Uterus (tissue), 4 donors: ENCODE measurements at places on chromosomes 6 and 20.

DNA sequence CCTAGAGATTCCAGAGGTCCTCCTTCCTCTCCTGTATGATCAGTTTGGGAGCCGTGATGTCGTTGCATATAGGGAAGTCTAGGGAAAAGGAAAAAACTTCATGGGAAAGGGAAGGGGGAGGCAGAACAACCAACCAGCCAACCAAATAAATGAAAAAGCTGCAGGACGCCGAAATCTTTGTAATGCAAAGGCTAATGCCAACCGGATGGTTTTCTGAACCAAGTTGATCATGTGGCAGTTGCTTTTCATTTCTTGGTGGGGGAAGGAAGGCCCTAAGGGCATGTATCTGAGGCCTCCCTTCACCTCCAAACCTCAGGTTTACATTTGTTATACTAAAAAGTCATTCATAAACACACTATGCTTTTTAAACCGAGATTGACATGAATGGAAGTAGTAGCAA lies 167.2 kb downstream of the ARID1B start:
- no peak for DNase-seq

DNA sequence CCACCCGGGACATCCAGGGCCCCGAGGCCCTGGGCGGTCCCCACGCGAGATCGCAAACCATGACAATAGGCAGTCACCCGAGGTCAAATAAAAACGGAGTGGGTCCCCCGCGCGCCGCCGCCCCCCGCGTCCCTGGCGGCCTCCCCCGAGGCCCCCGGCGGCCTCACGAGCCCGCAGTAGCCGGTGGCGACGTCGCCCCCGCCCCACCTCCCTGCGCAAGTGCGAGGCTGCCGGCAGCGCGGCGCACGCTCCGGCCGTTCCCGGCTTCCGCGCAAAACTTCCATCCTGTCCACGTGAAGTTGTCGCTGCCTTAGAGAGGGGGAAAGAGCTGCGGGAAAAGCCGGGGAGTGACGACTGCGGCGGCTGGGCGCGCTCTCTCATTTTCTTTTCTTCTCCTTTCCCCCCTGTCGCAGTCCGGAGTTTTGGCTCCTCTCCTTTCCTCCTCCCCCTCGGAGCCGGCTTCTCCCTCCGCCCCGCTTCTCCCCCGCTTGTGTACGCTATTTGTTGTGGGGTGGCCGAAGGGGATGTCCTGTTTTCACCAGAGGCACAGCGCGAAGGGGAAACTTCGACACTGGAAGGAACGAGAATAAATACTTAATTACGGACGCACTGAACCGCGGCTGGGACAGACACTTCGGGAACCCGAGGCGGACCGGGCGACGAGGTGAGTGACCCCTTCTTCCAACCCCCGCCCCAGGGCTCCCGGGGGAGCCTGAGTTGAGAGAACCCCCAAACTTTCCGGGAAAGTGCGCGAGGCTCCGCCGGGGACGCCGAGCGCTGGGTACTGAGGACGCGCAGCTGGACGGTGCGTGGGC lies at the start of gene EYA4:
Gene EYA4, plus strand, starts transcription at position 272 of the 815 bp plus-strand sequence. CDS start 33,424 bp downstream, outside the sequence.
- DNase-seq = no peak

DNA sequence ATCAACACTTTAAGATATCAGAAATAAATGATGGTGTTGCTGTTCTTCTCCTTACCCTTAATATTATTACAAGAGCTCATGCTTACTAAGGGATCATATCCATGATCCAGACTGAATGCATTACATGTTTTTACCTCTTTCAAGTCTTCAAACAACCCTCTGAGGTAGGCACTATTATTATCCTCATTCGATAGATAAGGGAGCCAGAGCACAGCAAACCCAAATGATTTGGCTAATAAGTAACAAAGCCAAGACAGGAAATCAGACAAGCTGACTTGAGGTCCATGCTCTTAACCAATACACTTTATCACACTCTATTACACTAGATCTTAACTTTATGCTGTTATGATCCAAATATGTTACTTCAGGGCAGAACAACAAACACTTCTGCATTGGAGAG lies 145.9 kb downstream of the RALGAPA2 start:
- DNase-seq = no peak

GRCh38 chr6:33851959-33852358 lies 48.2 kb upstream of the MLN start:
- DNase-seq = no peak

GRCh38 chr6:81767163-81767891 lies 14.8 kb upstream of the TENT5A start:
- DNase-seq = no peak

DNA sequence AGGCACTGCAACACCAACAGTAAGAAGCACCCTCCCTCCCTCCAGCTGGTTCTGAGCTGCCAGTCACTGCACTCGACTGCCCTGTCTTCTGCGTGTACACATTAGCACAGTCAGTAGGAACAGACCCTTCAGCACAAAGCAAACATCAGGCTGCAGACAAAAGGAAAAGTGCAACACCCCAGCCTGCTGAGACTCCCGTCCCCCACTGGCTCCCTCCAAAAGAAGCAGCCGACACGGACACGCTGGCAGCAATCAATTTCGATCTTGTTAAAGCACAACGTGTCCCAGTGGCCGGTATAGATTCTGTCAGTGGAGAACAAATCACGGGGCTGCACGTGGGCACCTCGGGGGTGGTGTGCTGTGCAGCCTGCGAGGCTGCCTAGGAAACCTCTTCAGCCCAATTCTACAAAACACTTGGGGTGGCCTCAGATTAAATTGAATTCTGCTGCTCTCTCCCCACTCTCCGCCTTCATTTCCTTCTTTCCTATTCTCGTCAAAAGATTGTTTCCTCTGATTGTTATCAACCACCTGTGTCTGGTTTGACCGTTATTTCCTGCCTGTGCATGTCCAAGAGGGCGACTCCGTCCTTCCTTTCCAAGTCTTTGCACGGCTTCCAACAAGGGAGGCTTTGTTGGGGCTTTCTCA lies 38.7 kb downstream of the TRAF3IP2 start:
- no peak for DNase-seq

DNA sequence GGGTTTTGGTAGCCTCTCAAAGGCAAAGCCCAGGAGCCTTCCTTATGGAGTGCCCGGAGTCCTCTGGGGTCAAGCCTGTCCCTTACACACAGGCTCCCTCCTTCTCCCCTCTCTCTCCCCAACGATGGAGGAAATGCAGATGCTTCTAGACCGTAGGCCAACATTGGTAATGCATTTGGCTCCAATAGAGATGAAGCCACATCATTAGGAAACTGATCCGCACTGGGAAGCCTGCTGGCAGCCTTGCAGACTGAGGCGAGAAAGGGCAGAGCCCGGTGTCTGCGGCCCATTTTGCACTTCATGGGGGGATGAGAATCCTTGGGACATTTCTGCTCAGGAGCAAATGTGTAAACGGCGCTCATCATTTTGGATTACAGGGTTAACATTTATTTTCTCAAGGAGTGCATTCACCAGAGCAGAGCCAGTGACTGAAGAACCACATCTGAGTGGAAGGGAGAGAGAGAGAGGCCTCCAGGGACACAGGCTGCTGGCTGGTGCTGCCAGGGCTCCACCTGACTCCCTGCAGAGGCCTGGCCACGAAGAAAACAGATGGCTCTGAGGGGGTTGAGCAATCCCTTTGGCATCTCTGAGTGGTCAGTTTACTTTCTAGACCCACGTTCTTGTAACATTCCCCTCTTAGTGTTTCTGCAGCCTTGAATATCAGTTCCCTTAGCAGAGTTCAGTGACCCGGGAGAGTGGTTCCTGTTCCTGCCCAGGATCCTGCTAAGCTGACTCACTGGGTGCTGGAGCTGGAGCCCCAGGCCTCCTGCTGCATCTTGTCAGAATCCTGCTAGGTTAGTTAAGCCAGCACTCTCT lies 4.4 kb upstream of the CST3 start:
- no peak for DNase-seq

GRCh38 chr20:47412083-47412482 lies 55.6 kb upstream of the ZMYND8 start:
- DNase-seq = no peak

DNA sequence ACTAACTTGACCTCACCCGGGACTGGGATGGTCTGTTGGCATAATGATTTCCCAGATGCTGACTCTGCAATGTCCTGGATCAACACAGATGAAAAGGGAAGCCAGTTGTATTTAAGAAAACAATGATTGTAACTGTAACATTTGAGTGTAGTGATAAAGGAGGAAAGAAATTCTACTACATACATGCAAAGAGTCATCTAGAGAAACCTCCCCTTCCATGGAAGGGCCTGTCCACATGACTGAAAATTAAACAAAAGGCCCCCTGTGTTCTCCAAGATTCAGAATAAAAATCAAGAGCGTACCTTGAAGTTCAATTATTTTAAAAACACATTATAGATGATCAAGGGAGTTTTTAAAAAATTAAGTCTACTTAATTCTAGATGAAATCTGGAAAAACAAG lies 151.2 kb downstream of the FOXC1 start:
- DNase-seq = no peak

- DNase-seq = no peak
These were observed 70.9 kb downstream of the SYNE1 start for GRCh38 chr6:152566103-152566875.

DNA sequence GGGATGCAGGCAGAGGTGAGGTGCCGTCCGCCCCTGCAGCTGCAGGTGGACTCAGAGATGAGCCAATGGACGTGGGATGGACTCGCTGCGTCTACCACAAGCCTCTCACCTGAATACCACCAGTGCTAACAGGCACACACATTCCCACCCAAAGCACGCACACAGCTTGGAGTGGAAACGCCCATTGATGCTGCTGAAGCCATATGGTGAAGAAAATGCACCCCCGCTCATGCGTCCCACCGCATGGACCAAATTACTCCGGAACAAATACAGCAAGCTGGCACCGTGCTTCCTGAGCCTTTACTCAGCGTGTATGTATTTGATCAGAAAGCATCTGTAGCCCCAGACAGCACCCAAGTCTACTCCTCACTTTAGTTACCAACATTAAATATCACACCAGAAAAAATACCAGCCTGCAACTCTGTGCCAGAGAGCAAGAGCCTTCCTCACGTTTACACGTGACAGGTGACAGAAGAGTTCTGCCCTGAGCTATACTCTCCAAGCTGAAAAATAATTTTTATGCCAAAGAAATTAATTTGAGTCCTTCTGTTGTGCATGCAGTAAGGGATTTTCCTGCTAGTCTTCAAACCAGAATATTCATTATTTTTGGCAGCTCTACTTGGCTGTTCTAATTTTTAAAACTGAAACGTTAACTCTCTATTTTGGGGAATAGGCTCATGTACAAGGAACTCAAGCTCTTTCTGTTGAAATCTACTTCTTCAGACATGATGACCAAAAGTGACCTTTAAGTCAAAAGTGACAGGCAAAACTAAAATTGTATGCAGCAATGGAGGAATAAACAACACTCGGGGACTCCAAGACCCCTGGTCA lies 58.2 kb upstream of the SYNDIG1 start:
- no peak for DNase-seq

GRCh38 chr20:3172126-3172932 lies 1.0 kb downstream of the LZTS3 start:
- DNase-seq = no peak

DNA sequence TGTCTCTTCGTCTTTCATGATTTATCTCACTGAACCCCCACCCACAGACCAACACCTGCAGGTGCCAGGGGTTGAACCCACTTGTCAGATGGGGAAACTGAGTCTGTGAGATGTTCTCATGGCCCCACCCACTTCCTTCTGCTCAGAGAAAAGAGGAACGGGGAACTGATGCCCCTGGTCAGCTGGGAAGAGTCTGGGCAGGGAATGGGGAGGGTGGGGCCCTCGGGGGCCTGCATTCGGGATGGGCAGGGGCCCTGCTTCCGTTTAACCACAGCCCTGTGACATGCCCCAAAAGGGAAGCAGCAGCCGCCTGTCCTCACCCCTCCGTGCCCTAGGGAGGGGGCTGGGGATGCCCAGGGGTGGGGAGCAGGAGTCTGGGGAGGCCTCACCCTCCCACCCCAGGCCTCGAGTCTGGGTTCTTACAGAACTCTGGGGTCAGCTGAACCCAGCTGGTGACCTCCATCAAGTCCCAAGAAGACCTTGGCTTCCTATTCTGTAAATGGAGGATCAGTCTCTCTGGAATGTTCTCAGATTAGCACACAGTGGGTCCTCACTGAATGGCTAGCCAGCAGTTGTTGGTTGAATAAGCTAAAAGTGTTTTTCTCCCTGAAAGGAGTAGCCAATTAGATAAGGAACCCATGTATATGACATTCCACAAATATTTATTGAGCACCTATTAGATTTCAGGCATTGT lies 81.5 kb downstream of the CEBPB start:
- no peak for DNase-seq

DNA sequence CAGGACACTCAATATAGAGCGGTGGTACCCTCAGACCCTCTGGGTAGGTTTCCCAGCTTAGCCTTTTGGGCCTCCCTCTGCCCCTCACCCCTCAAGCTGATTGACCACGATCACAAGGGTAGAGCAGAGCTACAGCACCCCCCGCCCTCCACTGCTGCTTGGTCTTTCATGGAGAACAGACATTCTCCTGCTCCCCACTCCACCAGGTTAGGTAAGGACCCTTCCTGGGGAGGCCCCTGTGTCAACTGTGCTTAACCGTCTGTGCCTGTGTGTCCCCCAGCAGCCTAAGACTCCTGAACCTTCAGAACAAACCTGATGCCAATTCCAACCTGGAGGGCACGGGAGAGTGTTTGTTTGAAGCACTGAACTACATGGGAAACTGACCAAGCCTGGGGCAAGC lies 11.8 kb downstream of the MYH7B start:
- no peak for DNase-seq

GRCh38 chr6:53494076-53494475 lies 50.8 kb downstream of the GCLC start:
- DNase-seq = no peak

DNA sequence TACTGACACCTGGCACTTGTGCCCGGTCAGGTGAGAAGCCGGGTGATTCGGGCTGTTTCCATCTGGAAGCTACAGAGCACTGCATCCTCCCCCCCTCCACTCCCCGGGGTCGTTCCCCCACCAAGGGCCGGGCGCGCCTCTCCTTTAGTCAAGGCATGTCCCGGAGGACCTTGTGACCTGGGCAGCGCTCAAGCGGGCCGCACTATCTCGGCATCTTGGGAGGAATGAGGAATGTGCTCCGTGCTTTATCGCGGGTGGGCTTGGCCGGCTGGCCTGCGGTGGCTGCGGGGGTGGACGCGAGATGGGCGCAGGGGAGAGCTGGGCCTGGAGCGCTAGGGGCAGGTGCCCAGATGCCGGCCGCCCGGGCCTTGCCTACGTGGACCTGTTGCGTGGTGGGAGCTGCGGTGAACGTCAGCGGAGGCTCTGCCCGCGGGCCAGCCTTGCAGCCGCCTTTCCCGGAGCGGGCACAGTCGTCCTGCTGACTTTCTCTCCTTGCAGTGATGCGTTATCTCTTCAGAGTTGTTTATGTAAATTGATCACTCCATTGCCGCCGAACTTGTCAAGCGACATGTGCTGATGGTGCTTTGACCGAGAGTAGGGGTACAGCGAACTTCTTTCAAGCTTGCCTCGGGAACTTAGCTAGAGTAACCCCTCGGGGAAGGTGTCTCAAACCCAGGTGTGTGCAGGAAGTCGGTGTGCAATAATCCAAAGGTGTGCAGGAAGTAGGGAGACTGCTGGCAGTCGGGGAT lies 1.1 kb downstream of the LRRC1 start:
- peak; percentile 22 for DNase-seq

- no peak for DNase-seq
These were observed 51.4 kb downstream of the SRC start for GRCh38 chr20:37397076-37397953.

DNA sequence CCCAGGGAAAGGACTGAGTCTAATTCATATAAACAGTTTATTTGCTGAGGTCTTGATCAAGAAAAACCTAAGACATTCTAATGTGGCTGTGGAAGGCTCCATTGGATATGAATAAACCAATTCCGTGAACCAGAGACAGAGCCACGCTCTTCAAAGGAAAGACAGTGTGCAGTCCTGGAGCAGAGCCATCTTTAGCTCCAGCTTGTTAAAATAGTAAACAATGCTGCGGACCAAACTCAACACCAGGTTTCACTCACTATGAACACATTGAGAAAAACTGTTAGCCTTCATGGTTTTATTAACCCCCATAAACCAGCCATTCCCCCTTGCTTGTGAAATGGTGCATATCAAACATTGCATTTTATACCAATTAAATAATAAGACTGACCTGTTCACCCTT lies 61.9 kb downstream of the COL9A1 start:
- no peak for DNase-seq
